Right forelimb (tissue), 1 donor: ENCODE measurements at places on chromosomes 16 and 17.

- DNase-seq = no peak
Measured at GRCh38 chr17:81234940-81235821, 3.7 kb downstream of the TEPSIN start.

- no peak for DNase-seq
Measured at GRCh38 chr16:19497176-19497575, 24.7 kb downstream of the GDE1 start.

DNA sequence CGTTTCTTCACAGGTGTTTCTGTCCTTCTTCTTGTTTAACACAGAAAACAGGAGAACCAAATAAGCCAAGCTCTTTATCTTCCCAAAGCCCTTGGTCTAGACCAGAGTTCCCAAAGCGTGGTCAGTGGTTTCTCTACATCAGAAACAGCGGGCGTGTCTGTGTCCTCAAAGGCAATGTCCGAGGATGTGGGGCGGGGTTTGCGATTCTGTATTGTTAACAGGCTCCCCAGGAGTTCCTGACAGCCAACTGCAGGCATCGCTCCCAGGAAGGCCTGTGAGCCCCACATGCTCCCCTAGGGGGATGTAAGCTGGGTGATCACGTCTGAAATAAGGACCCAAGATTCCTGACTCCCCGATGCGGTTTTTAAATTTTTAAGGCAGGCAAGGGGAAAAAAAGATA is 28.4 kb upstream of the SLC25A19 start:
- DNase-seq = no peak

- no peak for DNase-seq
Measured at GRCh38 chr17:55959756-55960155, 193.5 kb upstream of the ANKFN1 start.

- no peak for DNase-seq
Measured at GRCh38 chr16:28596115-28596630, 677 bp downstream of the SULT1A2 start.

GRCh38 chr17:76085731-76086366 is 6.9 kb downstream of the ZACN start:
- DNase-seq = no peak

GRCh38 chr17:77354670-77355455 is 214.1 kb downstream of the SEC14L1 start:
- DNase-seq = peak; percentile 78

GRCh38 chr17:57965521-57966160 is 10.4 kb upstream of the CUEDC1 start:
- no peak for DNase-seq

DNA sequence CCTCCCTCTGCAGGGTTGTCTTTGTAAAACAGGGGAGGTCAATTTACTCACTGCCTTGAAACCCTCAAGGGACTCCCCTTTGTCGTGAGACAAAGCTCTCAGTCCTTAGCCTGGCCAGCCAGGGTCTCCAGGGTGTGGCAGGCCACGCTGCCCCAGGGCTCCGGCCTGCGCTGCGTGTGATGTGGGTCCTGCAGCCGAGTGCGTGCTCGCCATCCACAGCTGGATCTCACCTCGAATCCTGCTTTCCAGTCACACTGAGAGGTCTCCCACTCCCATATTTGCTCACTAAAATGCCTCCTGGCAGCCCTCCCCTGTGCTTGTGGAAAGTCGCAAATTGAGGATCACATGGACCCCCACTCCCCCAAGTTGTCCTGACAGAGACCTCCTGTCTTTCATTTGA is 10.0 kb upstream of the CLEC18C start:
- DNase-seq = no peak

DNA sequence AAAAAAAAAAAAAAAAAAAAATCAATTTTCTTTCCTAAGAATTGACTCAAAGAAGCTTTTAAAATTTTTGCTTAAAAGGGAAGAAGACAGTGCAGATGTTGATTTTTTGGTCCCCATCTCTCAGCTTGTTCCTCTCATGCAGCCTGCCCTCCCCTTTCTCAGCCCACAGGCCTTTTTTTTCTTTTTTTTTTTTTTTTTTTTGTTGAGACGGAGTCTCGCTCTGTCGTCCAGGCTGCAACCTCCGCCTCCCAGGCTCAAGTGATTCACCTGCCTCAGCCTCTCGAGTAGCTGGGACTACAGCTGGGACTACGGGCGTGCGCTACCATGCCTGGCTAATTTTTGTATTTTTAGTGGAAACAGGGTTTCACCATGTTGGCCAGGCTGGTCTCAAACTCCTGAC is 17.7 kb downstream of the YPEL2 start:
- no peak for DNase-seq

- DNase-seq = no peak
Measured at GRCh38 chr16:50326835-50327465, 41.8 kb downstream of the BRD7 start.

- DNase-seq = peak; percentile 50
Measured at GRCh38 chr17:13931800-13932460, 137.4 kb upstream of the COX10 start.

DNA sequence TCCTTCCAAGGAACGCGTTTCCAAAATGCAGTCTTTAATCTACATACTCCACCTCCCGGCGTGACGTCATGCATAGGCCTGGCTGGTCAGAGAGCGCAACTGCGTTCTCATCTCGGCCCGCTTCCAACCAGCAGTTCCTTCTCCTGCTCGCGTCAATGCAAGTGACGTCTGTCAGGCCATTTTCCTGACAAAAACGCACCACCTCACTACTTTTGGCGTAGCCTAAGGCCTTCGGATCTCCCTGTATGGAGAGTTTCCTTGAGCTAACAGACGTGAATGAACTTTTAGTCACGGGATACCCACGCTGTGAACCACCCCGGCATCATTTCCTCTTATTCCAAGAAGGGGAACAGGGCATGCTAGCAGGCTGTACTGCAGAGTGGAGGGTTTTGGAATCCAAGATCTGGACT is 25.0 kb downstream of the TEX14 start:
- peak; percentile 65 for DNase-seq

DNA sequence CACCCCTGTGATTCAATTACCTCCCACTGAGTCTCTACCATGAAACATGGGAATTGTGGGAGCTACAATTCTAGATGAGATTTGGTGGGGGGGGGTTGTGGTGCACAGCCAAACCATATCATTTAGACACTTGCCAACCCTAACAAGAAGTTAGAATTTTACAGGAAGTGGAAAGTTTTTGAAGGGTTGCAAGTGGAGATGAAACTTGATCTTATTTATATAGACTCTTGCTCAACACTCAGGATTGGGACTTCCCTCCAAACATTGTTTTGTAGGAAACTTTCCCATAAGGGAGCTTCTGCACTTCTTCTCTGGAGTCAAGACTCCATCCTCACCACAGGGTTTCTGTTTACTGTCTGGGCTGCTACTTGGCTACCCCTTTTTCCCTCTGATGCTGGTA is 266.7 kb upstream of the CDH11 start:
- DNase-seq = no peak

DNA sequence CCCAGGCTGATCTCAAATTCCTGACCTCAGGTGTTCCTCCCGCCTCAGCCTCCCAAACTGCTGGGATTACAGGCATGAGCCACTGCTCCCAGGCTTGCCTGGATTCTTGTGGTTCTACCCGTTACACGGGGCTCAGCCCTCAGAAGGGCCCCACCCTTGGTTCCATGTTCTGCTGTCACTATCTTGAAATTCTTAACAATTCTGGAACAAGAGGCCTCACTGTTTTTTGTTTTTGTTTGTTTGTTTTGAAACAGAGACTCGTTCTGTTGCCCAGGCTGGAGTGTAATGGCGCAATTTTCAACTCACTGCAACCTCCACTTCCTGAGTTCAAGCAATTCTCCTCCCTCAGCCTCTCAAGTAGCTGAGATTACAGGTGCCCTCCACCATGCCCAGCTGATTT is 96.6 kb downstream of the CACNG3 start:
- no peak for DNase-seq

DNA sequence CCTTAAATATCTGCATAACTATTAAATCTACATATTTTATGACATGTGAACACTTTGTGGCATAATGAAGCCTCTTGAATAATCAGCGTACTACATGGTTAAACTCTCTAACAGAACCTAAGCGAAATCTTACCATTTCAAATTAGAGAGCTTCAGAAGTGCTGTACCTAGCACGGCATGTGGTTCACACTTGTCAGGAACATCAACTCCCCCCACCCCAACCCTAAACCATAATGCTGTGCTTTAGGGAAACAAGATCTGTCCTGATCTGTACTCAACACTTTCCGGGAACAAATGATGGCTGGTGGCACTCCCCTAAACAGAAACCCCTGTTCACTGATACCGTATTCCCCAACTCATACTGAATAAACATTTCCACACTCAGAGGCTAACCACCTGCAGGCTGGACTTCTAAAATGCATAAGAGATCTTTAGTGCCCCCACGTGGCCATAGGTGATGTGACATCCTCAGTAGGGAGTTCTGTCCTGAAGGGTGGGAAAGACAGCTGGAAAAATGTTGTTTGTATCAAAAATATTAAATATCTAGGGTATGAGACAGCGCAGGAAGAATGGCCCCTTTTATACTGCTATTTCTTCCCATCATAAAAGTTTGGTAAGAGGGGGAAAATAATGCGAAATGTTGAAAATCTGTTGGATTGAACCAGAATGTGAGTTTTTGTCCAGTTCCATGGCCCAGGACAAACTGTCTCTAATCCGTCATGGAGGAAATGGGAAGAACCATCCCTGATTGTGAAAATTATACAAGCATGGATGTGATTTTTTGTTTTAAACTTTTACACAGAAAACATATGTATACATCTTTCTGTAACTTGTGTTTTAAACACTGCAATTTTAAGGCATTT is 88.6 kb downstream of the USP31 start:
- peak; percentile 72 for DNase-seq

- DNase-seq = peak; percentile 47
Measured at GRCh38 chr16:49632795-49633184, 223.1 kb downstream of the ZNF423 start.

DNA sequence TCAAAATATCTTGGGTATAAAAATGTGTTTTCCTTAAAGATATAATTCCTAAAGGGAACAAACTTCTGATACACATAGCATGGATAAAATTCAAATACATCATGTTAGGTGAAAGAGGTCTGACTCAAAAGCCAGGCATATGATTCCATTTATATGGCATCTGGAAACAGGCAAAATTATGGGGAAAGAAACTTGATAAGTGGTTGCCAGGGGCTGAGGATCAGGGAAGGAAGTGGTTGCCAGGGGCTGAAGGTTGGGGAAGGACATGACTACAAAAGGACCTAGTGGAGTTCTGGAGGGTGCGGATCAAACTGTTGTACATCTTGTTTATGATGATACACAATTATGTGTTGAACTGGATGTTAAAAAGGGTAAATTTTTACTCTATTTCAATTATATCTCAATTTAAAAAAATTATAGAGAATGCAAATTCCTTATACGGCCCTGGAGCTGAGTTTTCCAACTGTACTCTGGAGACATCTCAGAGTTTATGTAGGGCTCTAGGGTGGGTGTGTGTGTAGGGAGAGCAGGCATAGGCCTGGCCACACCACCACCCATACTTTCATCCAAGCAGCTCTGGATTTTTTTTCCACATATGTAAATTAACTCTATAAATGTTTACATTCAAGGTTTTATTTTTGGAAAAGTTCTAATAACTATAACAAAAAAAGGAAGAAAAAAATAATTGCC is 55.0 kb downstream of the AMFR start:
- DNase-seq = no peak

DNA sequence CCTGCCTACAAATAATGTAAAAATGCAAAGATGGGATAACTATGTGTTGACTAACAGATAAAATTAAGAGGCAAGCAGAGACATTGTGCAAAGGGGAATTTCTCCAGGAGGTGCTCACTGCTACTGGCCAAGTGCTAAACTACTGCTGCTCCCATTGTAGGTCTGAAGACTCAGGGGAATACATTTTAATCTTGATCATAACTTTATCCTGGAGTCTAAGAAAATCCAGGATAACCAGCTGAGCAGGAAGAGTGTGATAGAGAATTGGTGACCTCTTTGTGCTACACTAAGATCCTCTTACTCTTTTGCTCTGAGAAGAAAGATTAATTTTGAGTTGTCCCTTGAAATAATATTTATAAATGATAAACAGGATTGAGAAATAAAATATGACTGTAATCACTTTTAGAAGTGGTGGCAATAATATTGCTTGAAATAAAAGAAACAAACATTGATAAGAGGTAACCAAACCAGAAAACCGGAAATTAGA is 5.9 kb downstream of the RNF43 start:
- no peak for DNase-seq

DNA sequence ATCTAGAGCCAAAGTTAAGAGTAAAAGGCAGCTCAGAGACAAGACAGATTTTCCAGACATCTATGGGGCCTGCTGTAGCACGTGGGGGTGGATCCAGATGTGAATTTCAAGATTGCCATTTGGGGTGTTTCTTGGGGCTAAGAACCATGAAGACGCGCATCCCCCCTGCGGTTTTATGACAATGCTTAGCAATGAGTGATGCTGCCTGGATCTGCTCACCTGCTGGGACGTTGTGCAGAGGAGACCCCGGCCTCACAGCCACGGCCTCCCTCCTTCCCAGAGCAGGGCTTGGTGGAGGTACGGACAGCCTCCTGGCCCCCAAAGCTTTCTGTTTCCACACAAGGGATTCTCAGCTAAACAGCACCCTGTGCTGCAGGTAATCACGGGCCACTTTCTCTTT is 151.5 kb upstream of the DYNLRB2 start:
- DNase-seq = no peak

- DNase-seq = no peak
Measured at GRCh38 chr16:3454093-3454492, 10.6 kb downstream of the NAA60 start.

GRCh38 chr16:79154086-79154485 is 446.5 kb downstream of the MAF start:
- no peak for DNase-seq

- no peak for DNase-seq
Measured at GRCh38 chr16:51801635-51802034, 650.6 kb upstream of the SALL1 start.

GRCh38 chr17:6040504-6040903 is 29.7 kb upstream of the WSCD1 start:
- DNase-seq = no peak

GRCh38 chr17:81114351-81115093 is 50.8 kb upstream of the PVALEF start:
- no peak for DNase-seq

DNA sequence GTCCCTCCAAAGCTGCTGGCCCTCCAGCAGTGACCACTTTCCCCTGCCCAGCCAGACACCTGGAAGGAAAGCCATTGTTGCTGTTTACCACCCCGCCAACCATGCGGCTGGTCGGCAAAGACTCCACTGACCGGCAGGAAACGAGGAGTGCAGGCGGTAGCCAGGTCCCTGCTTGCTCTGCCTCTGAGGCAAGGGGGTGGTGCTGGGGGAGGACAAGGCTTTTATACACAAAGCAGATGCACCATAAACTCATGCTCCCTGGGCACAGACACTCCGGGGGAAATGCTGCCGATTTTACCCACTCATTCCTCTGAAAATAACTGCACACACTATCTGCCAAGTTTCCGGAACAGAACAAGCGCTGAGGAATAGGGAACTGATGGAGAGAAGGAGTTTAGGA is 62.8 kb upstream of the GRIN2A start:
- DNase-seq = no peak
